Temporal lobe (tissue), 4 donors: ENCODE measurements at places on chromosomes 7 and 10. TPM values are rescaled to one million over a fixed set of nuclear protein-coding genes. Genes with fewer than 3 reads are reported as not detected.

GIMAP4 gene
- 4.7 TPM for total RNA-seq

LLCFC1 gene
- total RNA-seq: not detected

UPK3B gene
- total RNA-seq: 0.98 TPM

ZNF92 gene
- total RNA-seq: 32.9 TPM

OAT gene
- 119 TPM for total RNA-seq

BLNK gene
- 0.25 TPM for total RNA-seq

AOAH gene
- total RNA-seq: 3.4 TPM

AKR1D1 gene
- not detected for total RNA-seq
